ENCODE measurements at places on chromosomes 16 and 17. TPM values are rescaled to one million over a fixed set of nuclear protein-coding genes. Genes with fewer than 3 reads are reported as not detected.

DNA sequence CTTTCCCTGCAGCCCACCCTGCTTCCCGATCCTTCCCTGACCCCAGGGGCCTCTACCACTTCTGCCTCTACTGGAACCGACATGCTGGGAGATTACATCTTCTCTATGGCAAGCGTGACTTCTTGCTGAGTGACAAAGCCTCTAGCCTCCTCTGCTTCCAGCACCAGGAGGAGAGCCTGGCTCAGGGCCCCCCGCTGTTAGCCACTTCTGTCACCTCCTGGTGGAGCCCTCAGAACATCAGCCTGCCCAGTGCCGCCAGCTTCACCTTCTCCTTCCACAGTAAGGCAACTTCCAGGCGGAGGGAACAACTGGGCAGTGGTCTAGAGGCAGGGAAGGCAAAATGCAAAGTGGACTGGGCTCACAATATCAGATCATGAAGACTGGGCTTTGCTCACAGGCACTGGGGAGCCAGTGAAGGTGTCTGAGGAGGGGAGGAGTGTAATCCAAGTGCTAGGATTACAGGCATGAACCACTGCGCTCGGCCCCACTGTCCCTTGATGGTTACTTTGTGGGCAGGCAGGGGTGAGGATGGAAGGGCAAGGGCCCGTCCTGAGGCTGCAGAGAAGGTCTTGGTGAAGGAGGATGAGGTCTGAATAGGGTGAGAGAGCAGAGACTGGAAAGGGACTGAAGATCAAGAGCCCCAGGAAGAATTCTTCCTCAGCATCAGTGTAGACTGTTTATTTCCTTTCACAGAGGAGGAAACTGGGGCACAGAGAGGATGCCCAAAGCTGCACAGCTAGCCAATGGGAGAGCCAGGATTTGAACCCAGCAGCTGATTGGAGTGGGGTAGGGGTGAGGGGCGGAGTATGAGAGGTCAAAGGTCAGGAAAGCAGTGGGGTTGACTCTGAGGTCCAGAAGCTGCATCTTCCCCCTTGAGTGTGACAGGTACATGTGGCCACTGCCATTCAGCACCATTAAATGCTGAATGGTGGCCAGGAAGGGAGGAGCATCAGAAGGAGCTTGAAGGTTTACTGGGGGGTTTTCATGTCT is 16.5 kb upstream of the ADGRG3 start:
- no peak for DNase-seq

- DNase-seq = no peak
Measured at GRCh38 chr17:1789936-1790335, 28.1 kb downstream of the SERPINF1 start.

HES7 gene
- total RNA-seq = 0.13 TPM

GHDC gene
- total RNA-seq = 8.1 TPM

ZNF768 gene
- 71.7 TPM for total RNA-seq

All from Right ventricle myocardium superior (tissue), 1 donor.